ENCODE measurements at places on chromosomes 7 and 10.
A peak's percentile ranks its signal among the peaks of the same experiment; 100 is the strongest.

GRCh38 chr7:44162785-44163395, 21.8 kb upstream of the MYL7 start:
- no peak for DNase-seq

- no peak for DNase-seq
Measured at GRCh38 chr10:5413012-5413938, 918 bp downstream of the NET1 start.

DNA sequence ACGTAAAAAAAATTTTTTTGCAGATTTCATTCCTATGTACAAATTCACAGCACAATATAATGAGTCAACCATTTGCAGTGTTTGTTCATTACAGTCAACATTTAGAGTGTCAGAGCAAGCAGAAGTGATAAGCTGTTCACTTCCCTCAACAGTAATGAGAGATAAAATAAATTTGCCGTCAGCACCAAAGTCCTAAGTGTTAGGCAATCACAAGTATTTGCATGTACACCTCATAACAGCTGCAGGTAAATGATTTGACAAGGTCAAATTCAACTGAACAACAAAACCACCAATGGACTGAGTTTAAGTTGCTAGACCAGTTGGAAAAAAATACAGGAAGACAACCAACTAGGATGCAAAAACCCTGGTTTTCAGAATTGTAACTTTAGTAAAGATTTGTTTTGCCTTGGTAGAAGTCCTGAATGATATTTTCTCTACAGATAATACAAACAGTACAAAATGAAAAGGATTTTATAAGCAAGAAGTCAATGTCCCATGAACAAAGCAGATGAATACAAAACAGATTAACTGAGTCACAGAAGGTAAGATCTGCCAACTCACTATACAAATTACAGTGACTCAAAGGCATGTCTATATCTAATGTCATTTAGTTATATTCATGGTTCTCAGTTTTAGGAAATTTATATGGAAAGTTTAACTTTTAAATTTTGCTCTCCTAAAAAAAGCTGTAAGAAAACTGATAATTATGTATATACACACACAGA, 10.4 kb downstream of the RAPGEF5 start:
- no peak for DNase-seq

DNA sequence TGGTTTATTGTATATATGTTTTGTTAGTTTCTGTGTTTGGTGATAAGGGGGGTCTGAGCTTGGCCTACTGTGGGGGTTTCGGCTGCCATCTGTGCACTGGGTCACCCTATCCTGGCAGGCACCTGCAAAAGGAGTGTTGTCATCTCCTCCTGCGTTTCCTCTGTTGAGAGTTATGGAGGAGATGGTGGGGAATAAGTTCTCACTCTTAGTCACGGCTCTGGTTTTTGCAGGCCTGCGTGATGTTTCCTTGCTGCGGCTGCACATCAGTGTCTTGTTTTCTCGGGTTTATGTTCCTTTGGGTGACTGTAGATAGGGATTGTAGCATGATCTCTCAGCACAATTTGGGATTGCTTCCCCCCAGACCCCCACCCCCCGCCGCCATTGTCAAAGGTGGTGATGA, 36.8 kb downstream of the CCM2 start:
- no peak for DNase-seq

- DNase-seq: no peak
Measured at GRCh38 chr10:3538656-3539531, 246.1 kb downstream of the KLF6 start.

GRCh38 chr7:69452797-69453196, 145.5 kb upstream of the AUTS2 start:
- no peak for DNase-seq

DNA sequence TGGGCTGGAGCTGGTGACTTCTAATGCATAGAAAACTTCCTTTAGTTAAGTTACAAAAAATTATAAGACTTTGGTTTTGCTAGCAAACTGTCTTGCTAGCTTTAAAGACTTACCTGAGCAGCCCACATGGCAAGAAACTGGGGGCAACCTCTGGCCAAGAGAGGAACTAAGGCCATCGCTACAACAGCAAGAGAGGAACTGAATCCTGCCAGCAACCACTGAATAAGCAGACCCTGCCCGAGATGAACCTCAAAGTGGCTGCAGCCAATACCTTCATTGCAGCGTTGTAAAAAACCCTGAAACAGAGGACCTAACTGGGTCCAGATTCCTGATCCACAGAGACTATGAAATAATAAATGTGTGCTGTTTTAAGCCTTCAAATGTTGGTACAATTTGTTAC, 54.6 kb upstream of the STARD3NL start:
- DNase-seq: no peak

GRCh38 chr7:29538389-29538788, 25.2 kb upstream of the PRR15 start:
- DNase-seq: no peak

GRCh38 chr10:117327262-117327661, 48.0 kb downstream of the PDZD8 start:
- DNase-seq: no peak

- DNase-seq: no peak
Measured at GRCh38 chr10:3312403-3312940, 139.9 kb upstream of the PITRM1 start.

DNA sequence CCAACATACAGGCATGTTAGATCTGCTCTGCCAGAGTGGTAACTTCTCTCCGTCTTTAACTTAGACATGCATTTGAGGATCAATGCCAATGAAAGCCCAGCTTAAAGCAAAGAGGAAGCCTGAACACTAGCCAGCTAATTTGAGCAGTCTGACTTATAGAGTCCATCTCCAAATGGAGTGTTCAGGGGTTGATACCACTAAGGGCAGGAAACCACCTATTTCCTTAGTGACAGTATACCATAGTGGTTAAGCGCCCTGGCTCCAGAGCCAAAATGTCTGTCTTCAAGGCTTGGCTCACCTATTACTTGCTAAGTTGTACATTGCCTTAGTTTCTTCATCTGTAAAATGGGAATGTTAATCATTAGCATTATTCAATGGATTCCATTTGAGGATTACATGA, 678.5 kb downstream of the KCNMA1 start:
- no peak for DNase-seq

GRCh38 chr7:159007996-159008389, 136.7 kb downstream of the VIPR2 start:
- DNase-seq: no peak

DNA sequence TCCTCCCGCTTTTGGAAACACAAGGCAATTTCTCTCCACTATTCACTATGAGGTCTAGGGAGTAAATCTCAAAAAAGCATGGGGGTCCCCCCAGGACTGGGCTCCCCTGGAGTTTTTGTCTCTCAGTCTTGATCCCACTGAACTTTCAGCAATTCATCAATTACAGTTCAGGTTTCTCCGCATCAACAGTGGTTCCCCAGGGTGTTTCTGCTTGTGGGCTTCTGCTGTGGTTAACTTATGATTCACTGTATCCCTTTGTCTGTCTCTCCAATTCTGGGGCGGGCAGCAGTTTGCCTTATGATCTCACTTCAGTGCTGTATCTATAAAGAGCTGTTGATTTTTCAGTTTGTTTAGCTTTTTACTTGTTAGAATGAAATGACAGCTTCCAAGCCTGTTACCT, 142.6 kb upstream of the CDC14C start:
- DNase-seq: no peak

DNA sequence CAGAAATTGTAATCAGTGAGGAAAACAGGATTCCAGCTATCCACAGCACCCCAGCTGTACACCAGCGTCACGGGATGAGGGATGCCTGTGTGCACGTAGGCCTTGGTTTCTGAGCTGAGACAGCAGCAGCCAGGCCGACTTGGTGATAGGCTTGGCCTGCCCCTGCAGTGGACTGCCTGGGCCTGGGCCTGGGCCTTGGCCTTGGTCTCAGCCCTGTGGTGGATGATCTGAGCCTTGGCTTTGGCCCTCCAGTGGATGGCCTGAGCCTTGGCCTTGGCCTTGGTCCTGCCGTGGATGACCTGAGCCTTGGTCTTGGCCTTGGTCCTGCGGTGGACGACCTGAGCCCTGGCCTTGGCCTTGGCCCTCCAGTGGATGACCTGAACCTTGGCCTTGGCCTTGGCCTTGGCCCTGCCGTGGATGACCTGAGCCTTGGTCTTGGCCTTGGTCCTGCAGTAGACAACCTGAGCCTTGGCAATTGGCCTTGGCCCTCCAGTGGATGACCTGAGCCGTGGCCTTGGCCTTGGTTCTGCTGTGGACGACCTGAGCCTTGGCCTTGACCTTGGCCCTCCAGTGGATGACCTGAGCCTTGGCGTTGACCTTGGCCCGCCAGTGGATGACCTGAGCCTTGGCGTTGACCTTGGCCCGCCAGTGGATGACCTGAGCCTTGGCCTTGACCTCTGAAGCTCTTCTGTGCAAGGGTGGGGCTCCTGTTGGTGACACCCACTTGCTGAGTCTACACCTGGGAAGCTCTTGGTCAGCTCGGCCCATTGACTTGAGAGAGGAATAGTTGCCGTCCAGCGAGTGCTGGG, 93.8 kb downstream of the CUX1 start:
- DNase-seq: no peak

- no peak for DNase-seq
Measured at GRCh38 chr7:83270407-83270806, 107.7 kb upstream of the PCLO start.

DNA sequence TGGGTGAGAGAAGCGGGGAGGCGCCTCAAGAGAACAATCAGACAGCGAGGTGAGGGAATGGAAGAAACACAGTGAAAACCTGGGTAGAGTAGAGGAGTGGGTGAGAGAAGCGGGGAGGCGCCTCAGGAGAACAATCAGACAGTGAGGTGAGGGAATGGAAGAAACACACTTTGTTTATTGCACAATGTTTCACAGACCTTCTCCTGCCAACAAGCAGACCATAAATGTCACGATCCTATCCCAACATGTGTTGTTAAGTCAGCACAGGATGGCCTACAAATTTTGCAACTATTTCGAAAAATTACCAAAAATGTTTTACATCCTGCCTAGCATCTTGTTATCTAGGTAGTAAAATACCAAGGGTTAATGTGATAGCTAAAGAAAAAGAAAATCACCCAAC, 115.3 kb downstream of the JAZF1 start:
- DNase-seq: no peak

GRCh38 chr10:73970845-73971244, 27.1 kb upstream of the VCL start:
- no peak for DNase-seq

GRCh38 chr7:114070246-114070645, 151.4 kb upstream of the PPP1R3A start:
- no peak for DNase-seq

- no peak for DNase-seq
Measured at GRCh38 chr10:78042058-78042751, 8.5 kb downstream of the RPS24 start.

DNA sequence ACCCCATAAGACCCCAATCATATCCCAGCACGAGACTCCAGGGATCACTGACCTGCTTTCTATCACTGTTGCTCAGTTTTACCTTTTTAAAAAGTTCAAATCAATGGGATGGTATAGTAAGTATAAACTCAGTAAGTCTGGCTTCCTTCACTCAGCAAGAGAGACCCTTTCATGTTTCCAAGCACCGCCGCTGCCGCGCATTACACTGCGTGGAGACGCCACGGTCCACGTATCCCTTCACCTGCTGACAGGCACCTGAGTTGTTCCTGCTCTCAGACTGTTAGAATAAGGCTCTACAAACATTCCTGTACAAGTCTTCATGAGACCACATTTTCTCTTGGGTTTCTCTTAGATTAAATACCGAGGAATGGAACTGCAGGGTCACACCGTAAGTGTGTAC, 28.3 kb downstream of the MAD1L1 start:
- DNase-seq: no peak

DNA sequence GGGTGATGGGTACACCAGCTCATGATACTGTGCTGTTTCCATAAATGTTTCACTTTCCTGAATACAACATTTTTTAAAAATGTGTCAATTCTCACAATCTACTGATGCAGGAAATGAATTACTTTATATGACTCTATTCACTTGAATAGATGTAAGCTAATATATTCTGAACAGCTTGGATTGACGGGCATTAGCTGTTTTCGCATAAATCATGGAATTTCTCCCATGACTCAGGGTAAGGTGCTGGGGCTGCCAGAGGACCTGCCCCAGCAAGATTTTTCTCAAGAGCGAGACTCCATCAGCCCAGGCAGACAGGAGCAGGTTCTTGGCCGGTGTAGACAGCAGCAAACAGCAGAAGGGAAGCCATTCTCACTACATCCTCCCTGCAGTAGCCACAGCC, 107.1 kb downstream of the PFKFB3 start:
- DNase-seq: no peak

DNA sequence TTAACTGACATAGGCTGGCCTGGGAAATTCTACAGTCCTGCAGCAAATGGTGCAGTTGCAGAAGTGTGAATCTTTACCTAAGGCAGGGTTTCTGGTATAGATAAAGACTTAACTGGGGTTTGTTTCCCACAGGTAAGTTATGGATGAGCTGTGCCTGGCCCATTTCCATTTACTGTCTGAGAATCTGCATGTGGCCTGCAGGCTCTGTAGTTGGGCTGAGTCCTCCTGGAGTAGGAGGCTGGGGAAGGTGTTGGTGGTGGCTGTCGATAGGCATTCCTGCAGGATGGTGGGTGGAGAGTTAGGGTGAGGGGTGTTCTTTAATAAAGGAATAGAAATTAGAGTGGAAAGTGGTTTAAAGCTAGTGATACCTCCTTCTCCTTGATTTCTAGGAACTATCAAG, 193.5 kb downstream of the AUTS2 start:
- DNase-seq: no peak

GRCh38 chr7:129263168-129263567, 38.3 kb downstream of the AHCYL2 start:
- no peak for DNase-seq

GRCh38 chr7:130674456-130674855, 5.9 kb upstream of the COPG2 start:
- DNase-seq: no peak

DNA sequence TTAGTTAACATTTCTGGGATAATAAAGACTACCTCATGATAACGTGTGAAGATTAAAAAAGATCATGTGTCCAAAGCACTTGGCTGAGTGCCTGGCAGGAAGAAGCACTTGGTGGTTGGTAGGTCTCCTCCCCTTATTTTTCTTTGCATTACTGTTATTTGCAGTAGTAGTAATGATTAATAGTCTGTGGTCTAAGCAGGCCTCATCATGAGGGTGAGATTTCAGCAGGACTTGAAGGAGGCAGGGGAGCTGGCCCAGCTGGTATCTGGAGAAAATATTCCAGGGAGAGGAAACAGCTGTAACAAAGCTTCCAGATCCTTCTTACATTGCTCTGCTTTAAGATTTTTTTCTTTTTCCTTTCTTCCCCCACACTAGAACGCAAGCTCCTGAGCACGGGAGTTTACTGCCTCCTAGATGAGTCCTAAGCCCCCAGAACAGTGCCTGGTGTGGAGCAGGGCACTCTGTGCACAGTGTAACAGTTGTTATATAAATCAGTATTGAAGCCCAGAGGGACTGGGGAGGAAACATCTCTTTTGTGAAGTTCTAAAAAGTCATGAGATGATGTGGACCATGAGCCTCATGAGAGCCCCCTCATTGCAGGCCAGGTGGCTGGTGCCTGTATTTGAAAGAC, 31.1 kb upstream of the RHEB start:
- DNase-seq: no peak

- DNase-seq: peak; percentile 65
Measured at GRCh38 chr7:102431617-102432298, 1.6 kb upstream of the ORAI2 start.

Data from colonic mucosa (tissue), 4 donors.